Activated T-cell treated with anti-CD3 and anti-CD28 coated beads, Interleukin-2, amount 50 U/mL, for 1 hour (primary cell): ENCODE measurements at places on chromosomes 13 and 19.

- no peak for DNase-seq
Observed at GRCh38 chr13:42760951-42761350, 20.4 kb upstream of the FAM216B start.

GRCh38 chr19:54302257-54302656 lies 10.7 kb downstream of the LILRA5 start:
- DNase-seq, result no peak

DNA sequence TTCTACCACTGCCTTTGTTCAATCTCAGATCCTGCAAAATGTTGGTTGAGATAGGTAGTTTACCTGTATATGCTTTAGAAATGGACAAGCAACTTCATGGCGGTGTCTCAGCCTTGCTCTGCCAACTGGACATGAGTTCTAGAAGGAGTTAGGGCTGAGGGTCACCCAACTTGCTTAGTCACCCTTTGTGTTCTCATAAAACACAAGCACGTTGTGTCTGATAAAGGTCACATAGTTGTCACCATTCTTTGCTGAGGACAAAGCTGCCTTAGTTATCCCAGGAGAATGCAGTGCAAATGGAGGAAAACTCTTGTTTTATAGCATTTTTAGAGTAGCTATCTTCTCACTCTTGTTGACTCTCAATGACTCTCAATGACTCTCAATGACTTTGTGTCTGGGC lies 218.4 kb upstream of the TMTC4 start:
- no peak for DNase-seq

DNA sequence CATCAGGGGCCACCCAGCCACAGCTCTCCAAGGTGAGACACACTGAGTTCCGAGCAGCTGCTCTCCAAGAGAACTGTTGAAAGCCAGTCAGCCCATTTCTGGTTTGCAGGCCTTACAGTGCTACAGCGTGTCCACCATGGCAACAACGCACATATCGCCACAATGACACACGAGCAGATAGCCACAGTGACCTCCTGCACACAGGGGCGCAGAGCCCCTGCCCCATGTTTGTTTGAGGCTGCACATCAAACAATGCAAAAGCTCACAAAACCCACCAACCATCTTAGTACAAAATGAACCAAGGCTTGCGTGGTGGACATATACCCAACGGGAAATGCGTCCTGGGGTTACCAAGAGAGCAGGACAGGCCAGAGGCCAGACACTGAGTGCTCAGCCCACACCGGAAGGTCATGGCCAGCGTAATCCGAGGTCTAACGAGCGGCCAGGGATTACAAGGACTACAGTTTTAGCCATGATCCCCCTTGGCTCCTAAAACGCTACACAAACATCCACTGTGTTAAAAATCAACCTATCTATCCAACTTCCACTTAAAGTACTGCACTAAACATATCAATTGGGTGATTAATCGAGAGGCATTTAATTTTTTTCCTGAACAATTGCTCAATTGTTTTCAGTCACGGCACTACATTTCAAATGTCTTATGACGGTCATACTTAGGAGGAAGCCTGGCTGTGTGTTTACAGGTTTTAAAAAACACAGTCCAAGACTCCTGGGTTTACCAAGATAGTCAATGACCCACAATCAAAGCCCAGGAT lies 56.0 kb downstream of the STK24 start:
- no peak for DNase-seq

- no peak for DNase-seq
Observed at GRCh38 chr13:32340914-32341313, 25.6 kb downstream of the BRCA2 start.

GRCh38 chr13:88761145-88761544 lies 1090.0 kb downstream of the SLITRK5 start:
- no peak for DNase-seq

GRCh38 chr19:12937093-12937926 lies 1.1 kb upstream of the CALR start:
- no peak for DNase-seq

DNA sequence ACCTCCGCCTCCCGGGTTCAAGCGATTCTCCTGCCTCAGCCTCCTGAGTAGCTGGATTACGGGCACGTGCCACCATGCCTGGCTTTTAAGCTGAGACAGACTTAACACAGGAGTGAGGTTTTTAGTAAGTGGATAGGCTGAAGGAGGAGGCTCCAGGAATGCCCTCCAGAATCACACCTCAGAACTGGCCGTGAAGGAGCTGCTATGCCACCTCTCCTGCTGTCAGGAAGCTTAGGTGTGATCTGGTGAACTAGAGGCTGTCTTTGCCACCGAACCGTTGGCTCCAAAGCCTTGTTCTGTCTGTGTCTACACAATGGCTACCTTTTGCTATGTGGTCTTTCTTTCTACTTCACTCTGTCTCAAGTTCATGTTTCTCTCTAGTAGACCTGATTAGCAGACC lies 4.2 kb downstream of the PDCD2L start:
- DNase-seq, result no peak

- no peak for DNase-seq
Observed at GRCh38 chr13:106117035-106117434, 418.4 kb downstream of the EFNB2 start.

DNA sequence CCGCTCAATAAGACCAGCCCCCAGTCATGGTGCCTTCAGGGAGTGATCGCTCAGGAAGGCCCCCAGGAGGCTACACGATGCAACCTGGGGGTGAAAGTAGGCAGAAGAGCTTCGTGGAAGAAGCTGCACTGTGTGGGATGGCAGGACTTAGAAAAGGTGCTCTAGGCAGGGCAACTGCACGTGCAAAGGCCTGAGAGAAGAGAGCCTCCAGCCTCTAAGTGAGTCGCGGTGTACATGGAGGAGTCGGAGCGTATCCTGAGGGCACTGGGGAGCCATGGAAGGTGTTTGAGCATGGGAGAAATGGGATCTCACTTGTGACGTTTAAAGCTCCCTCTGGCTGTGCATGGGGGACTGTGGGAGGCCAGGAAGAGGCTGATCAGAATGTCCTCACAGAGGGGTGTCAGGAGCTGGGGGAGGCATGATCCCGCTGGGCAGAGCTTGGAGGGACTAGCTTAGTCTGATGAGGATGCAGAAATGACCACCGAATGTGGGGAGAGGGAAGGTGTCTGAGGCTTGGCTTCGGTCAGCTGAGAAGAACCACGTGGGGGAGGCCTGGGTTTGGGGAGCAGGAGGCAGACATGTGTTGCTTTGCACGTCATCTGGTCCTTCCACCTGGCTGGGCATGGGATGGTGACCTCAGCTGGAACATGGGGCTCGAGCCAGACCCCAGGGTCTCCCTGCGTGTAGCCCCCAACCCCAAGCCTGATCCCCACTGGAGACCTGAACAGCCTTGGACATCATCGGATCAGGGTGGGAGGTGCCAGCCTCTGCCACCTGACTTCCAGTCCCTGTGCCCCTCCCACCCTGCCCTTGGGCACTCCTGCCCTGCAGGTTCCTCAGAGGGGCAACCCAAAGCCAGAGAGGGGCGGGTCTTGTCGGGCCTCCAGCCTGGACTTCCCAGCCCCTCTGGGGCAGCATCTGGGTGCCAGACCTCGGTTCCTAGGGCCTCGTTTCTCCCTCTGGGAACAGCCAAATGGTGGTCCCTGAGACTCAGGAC lies 1.1 kb downstream of the APC2 start:
- DNase-seq, result no peak

DNA sequence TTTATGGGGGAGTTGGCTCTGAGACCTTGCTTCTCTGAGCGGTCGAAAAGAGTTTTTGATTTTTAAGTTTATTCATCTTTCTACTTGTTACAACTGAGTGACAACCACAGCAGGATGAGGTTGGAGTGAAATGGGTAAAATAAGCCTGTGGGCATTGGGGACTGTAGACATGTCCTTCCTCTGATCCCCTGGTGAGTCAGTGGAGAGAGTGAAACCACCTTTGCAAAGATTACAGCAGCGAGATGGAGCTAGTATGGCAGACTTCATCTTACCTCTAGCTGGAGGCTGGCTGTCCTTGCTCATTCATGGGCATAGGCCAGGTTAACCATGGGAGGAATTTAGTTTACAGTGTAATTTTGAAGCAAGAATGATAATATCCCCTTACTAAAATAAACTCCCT lies 30.9 kb upstream of the PSG9 start:
- DNase-seq, result no peak

DNA sequence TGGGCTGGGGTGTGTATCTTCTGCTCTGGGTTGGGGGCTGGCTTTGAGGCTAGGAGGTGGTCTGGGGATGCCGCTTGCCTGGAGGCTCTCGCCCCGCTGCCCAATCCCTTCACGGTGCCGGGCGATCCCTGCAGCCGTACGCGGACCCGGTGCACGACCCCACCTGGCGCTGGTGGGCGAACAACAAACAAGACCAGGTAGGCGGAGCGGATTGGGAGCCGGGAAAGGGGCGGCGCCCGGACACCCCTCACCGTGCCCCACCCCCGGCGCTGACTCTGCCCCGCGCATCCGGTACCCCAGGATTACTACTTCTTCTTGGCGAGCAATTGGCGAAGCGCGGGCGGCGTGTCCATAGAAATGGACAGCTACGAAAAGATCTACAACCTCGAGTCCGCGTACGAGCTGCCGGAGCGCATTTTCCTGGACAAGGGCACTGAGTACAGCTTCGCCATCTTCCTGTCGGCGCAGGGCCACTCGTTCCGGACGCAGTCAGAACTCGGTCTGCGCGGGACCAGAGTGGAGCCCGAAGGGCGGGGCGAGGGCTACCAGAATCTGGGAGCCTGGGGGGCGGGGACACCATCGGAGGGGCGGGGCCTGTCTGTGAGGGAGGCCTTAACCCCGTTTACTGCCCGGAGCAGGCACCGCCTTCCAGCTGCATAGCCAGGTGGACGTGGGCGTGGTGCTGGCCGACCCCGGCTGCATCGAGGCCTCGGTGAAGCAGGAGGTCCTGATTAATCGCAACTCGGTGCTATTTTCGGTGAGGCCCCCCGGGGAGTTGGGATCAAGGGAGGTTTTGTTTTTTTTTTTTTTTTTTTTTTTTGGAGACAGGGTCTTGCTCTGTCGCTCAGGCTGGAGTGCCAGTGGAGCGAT lies 12.1 kb upstream of the PSMD8 start:
- DNase-seq, result peak; percentile 69

- DNase-seq, result no peak
Observed at GRCh38 chr13:49400755-49401659, 42.9 kb downstream of the CAB39L start.

- no peak for DNase-seq
Observed at GRCh38 chr19:38340927-38341326, 5.3 kb downstream of the CATSPERG start.

DNA sequence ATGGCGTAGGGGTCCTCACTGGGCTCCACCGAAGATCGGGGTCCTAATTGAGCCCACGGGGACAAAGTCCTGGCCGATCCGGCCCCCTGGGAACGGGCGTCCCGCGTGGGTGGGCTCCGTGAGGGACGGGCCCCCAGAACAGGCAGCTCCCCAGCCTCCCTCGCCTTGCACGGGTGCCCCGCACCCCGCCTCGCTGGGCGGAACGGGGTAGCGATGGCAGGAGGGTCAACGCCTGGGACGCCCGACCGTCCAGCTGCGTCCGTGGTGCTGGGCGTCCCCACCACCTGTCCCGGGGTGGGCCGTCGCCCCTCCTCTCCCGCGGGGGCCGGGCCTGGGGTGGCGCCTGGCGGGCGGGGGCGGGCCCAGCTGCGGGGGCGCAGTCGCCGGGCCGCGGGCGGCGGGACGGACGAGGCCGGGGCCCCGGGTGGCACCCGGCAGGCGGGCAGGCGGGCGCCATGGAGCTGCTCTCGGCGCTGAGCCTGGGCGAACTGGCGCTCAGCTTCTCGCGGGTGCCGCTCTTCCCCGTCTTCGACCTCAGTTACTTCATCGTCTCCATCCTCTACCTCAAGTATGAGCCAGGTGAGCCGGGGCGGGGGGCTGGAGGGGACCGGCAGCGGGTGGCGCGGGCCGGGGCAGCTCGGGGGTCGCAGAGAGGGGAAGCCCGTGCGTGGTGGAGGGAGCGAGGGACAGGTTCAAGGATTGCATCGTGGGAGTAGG lies at the start of gene TMEM38A:
Gene TMEM38A (plus strand): TSS at position 377 of the 717 bp plus-strand sequence. CDS start 79 bp downstream, at position 456.
- peak; percentile 63 for DNase-seq

DNA sequence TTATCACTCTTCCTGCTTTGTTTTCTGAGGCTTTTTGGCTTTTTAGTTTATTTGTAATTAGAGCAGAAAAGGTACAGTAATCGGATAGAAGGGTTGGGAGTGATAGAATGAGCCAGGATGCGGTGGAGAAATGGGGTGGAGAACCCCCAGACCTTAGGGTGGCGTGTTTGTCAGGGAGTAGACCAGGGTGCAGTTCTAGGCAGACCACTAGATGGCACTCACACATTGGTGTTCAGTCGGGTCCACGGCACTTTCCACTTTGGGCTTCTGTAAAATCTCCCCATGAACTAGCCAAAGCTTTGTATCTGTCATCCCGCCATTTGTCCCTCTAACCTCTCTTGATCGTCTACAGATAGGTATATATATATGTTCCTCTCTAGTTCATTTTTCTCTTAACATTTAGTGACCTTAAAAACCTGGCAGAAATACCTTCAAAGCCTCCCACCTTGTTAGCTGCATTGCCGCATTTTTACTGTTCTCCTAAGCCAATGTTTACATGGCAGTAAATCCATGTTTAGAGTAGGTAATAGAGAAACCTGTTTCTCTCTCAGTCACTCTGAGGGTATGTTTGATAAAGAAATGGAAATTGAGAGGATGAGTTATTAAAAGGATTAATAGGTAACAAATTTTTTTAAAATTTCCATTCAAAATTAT lies 154.9 kb downstream of the TM9SF2 start:
- peak; percentile 78 for DNase-seq

DNA sequence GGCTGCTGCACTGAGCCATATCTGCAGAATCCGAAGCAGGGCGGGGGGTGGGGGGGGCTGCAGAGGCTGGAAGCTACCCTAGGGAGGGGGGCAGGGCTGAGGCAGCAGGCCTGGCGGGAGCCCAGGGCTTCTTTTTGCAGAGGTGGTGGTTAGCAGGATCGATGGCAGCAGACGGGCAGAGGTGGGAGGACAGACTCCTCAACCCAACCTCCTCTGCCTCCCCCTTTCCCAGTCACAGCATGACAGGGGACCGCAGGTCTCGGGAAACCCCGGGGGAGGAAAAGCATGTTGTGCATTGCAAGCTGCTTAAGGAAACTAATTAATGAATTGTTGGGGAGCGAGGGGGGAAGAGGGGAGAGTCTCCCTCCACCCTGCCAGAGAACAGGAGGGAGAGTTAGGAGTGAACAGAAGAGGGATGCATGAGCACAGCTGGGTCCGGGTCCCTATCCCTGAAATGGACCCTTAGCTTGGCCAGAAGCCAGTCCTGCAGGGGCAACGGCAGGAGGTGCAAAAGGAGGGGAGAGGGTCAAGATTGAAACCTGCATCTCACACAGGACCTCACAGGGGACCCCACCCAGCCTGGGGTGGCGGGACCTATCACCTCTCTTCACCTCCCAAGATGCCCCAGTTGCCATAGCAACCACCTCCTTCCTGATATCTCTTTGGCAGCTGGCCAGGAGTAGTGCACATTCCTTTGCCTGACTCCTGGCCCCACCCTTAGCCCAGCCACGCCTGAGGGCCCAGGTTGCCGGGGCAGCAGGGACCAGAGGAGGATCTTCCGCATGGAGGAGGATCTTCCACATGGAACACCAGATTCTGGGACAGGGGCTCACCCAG lies 1.8 kb downstream of the FXYD7 start:
- peak; percentile 41 for DNase-seq

- DNase-seq, result no peak
Observed at GRCh38 chr19:4409123-4409933, 6.9 kb downstream of the CHAF1A start.
